ENCODE measurements at places on chromosomes 7 and 10. TPM values are rescaled to one million over a fixed set of nuclear protein-coding genes. Genes with fewer than 3 reads are reported as not detected.

DNA sequence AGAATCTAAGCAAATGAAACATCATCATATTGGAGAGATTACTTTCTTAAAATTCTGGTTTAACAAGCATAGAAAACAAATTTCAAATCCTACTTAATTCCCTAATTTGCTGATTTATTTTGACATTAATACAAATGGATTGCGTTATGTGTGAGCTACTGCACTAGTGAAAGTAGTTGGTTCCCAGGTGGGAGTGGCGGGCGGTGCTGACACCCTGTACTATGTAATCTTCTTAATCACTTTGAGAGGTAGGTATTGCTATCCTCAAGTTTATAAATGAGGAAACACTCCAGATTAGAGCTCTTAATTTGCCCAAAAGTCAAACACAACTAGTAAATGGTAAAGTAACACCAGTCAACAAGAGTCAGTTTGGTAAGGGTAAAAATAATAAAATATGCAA is 131.1 kb downstream of the ELAPOR2 start:
- no peak for DNase-seq

DNA sequence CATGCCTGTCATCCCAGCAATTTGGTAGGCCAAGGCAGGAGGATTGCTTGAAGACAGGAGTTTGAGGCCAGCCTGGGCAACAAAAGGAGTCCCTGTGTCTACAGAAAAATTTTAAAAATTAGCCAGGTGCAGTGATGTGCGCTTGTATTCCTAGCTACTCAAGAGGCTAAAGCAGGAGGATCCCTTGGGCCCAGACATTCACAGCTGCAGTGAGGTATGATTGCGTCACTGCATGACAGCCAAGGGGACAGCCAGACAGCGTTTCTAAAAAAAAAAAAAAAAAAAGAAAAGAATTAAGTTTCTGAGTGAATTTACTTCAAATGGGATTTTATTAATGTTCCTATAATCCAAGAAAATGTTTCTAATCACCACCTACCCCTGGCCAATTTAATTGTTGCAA is 87.4 kb upstream of the RNF148 start:
- no peak for DNase-seq

DNA sequence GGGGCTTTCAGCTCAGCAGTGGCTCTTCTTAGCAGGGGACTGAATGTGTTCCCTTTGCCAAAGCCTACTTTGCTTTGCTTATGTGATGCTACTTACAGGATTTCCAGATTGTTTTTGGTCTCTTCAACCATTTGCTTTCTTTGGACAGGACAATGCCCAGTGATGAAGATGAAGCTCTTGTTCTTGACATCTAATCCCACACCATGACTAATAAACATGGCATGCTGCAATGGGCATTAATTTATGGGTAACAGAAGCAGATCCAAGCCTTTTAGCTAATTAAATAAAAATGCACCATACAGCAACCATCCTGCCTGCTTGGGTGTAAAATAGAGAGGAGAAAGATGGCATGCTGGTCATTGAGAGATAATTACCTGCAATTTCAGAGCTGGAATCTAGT is 175.5 kb upstream of the ITGB1 start:
- DNase-seq: no peak

GRCh38 chr10:17387861-17388503 is 66.4 kb downstream of the ST8SIA6 start:
- DNase-seq: no peak

GRCh38 chr7:55048221-55048859 is 29.5 kb downstream of the EGFR start:
- DNase-seq: no peak

DNA sequence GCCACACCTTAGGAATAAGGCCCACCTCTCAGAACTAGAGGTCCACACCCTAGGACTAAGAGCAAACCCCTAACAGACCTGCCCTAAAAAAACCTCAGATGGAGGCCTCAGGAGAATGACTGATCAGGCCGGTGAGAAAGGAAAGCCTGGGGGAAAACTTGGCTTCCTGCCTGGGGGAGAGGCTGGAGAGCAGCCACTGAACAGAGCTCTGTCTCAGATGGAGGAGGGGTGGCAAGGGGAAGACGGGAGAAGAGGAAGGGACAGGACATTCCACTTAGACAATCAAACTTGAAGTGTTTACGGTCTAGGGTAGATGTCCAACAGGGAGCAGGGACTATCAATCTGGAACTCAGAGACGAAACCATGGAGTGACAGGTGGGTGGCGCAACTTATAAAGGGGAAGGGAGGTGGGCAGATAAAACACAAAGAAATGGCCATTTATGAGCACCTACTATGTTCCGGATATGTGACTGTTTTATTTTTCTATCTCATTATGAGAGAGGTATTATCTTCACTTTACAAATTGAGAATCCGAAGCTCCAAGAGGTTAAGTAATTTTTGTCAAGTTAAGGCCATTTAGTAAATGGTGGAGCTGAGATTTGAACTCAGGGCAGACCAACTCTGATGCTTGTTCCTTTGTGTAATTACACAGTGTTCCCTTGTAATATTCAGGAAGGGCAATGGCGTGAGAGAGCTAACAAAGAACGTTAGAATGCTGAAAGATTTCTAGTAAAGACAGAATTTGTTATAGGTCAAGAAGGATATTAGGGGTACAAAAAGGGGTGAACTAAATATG is 82.6 kb downstream of the DNMBP start:
- no peak for DNase-seq

Gene OR2A1
- not detected for total RNA-seq

Gene RNF148
- not detected for total RNA-seq

Data from activated CD4-positive, alpha-beta memory T cell treated with anti-CD3 and anti-CD28 coated beads for 36 hours (primary cell).